ENCODE measurements at places on chromosomes 11 and 22.

DNA sequence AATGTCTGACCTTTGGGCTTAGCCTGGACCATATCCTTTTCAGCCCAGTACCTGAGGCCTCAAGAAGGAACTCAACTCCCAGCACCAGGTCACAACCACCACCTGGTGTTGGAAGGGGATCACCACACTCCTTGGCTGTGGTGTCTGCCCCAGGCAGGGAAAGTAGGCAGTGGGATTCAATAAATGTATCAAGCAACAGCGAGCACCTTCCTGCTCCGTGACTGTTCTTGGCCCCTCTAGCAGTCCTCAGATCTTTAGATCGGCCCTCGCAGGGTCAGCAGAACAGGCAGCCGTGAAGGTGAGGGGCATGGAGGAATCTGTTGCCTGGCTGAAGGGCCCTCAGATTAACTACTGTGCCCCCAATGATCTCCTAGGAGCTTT lies 15.9 kb downstream of the ARFGAP2 start:
- no peak for DNase-seq

DNA sequence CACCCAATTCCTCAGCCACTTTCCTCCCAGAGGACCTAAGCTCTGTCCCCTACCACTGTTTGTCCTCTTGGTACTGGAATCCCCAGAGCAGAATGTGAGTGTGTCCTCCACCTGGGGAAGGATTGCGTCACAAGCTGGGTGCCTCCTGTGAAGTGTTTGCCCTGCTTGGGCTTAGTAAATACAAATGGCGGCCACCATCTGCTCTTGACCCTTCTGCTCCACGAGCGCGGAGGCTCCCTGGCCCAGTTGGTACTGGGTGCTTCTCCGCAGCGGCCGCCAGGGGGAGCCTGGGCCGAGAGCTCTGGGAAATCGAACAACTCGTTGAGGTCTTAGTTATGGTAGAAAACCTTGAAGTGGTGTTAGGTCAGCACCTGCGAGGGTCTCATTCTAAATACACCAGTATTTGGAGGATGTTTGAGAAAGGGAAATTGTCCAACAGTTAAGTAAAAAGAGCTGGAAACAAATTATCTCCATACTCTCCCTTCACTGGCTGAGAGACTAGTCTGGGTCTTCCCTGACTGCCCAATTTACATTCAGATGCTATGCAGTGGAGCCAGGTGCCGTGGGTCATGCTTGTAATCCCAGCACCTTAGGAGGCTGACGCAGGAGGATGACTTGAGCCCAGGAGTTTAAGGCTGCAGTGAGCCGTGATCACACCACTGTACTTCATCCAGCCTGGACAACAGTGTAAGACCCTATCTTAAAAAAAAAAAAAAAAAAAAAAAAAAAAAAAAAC lies 74.6 kb upstream of the TEAD1 start:
- DNase-seq, result peak; percentile 10

DNA sequence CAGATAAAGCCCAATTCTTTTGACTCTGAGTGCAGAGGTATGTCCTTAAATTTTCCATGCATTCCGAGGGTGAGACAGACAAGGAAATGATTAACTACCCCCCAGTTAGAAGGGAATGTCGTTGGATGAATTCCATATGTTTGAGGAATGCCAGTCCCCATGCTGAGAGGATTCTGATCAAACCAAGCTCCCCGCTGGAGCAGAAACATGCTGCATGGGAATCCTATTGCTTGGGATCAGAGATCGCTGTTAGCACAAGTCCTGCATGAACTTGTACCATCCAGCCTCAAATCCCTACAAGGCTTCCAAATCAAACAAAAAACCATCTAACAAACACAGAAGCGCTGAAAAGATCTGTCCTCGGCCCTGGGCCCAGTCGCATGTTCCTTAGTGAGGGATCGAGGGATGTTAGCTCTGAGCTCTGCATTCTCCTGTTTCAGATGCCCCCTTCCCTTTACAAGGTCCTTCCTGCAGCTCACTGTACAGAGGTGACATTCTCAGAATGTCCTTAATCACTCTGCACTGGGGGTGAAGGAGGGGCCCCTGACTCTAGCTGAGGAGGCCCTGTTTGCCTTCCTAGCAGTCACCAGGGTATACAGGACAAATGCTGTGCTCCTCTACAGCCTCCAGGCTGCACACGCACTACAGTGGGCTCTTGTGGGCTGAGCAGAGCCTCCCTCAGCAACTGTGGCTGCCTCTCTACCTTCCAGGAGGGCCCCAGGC lies 353.4 kb downstream of the TENM4 start:
- no peak for DNase-seq

GRCh38 chr22:32013200-32013599 lies 29.9 kb upstream of the SLC5A1 start:
- DNase-seq, result no peak

DNA sequence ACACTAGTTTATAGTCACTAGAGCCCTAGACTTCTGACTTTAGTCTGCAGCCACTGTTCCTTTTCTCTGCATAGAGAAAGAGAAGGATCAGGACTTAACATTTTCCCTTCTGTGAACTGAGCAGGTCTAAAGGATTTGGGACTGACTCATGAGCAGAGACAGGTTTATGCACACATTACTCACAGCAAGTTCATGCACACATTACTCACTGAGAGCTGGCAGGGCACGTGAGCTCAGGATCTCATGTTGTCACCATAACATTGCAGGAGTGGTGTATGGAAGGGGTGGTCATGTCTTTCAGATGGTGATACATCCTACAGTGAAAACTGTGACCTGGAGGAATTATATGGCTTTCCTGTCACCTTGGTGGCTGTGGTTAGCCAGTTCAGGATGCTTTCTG lies 56.4 kb downstream of the CEP164 start:
- no peak for DNase-seq

- no peak for DNase-seq
Observed at GRCh38 chr11:62777389-62777788, 6.2 kb downstream of the TAF6L start.

DNA sequence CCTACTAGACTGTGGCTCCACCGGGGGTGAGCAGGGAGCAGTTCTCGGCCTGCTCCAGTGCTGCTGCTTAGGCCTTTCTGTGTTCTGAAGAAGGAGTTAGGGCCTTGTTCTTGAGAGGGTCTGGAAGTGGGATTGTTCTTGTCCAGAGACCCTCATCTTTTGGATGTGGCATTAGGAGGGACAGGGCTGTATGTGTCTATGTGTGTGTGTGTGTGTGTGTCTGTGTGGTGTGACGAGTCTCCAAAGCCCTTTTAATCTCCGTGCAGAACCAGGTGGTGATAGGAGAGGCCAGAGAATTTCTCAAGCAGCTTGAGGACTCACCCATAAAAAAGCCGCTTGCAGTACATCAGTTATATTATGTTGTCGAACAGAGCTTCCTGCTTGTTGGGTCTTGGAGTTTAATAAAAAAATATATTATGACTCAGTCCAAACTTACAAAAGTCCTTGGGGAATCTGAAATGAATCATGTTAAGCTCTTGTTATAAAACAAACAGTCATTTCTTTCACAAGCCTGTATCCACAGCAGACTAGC lies 196.5 kb downstream of the TENM4 start:
- DNase-seq, result no peak

DNA sequence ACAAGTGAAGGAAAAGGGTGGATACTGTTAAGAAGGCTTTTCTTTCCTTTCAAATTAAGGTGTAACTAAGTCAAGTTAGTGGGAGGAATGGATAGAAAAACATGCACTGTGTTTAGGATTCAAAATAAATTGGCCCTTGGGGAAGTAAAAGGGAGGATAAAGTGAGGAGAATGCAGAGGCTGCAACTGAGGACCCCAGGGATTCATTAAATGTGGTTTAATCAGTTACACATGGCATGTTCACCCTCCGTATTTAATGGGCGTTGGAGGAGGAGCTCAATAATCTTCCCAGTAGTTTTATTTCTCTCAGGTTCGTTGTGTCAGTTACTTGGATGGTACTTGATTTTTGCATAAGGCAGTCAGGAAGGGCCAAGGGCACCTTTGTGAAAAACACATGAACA lies 966.3 kb downstream of the JRKL start:
- no peak for DNase-seq

DNA sequence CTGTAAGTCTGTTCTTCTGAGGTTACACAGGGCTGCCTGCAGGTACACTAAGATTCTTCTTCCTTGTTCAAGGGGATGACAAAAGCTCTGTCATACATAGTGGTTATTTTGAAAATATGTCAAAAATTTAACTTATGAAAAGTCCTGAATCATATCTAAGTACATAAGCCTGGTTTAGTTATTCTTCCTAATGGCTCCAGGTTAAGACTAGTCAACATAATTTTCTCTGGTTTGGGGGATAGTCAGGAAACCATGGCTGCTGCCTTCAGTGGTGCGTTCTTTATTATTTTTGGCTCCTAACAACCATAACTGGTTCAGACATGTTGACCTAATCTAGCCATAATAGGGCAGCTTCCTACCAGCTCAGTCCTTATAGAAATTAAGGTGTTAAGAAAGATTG lies 257.4 kb upstream of the DDI1 start:
- no peak for DNase-seq

DNA sequence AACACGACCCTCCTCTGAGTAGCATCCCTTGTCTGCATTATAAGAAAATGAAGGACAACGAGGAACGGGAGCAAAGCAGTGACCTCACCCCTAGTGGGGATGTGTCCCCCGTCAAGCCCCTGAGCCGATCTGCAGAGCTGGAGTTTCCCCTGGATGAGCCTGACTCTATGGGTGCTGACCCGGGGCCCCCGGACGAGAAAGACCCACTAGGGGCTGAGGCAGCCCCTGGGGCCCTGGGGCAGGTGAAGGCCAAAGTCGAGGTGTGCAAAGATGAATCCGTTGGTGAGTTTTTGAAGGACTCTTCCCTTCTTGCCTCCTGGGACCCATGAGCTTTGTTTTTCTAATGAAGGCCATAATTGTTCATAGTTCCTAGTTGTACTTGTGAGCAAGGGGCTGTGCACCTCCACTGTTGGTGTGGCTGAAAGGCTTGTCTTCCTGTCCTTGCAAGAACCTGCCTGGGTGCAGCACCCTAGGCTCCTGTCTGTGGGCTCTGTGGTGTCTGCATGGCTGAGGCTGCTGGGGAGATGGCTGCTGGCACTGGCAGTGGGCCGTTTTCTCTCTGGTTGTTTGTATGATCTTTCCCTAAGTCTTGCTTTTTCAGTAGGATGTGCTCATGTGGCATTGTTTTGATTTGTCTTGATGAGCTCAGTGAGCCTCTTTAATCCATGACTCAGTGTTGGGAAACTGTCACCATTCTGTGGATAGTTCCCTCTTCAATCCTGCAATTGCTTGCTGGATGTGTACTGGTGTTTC lies 10.1 kb downstream of the DGCR8 start:
- DNase-seq, result no peak

DNA sequence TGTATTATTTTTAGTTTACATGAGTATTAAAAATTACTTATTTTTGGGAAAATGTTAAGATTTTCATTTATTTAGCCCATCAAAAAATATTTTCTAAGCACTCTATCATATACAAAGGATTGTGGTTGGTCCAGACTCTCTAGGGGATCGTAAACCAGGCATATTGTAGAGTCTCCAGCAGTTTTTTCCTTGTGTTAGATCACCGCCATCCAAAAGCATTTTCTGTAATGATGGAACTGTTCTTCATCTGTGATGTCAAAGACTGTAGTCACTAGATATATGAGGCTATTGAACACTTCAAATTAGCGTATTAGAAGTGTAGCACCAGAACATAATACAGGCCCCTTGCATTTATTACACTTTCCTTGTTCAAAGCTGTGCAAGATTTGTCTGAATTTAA lies 154.9 kb downstream of the SBF2 start:
- no peak for DNase-seq

DNA sequence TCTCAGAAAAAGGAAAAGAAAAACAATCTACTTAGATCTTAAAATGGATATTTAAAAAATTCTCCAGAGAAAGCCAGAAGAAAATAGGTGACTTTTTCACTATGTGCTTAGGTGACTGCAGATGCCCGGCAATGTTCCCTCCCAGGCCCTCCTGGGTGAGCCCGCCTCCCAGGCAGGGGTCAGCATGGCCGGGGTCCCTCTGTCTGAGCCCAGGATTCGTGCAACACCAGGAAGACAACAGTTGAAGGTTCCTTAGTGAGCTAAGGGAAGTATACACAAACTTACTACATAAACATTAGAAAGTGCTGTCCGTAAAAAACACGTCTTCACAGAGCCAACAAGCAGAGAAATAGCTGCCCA lies 11.6 kb downstream of the MAPK8IP2 start:
- DNase-seq, result no peak

GRCh38 chr11:128511712-128512111 lies 75.6 kb downstream of the ETS1 start:
- DNase-seq, result no peak

GRCh38 chr11:18064450-18065054 lies 18.5 kb upstream of the TPH1 start:
- no peak for DNase-seq

DNA sequence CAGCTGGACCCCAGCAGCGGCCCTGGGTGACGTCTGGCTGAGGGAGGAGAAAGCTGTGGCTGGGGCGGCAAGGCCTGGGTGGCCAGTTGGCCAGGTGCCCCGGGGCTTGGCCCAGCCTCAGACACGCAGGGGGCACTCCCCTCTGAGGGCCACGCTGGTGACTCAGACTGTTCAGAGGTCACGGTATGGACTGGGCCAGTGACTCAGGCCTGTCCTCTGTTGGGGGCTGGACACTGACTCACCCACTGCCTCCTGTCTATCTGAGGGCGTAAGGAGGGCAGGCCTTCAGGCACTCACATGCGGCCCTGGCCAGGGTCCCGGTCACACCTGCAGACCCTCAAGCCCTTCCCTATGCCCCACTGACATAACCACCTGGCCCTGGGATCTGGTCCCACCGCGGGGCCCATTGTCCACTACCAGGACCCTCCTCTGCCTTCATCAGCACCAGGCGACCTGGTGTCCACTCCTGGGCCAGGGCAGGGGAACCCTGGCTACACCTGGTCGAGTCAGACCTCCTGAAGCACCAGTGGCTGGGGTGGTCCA lies 3.7 kb upstream of the MUC5AC start:
- no peak for DNase-seq

GRCh38 chr11:125773516-125773915 lies 5.1 kb downstream of the PATE2 start:
- DNase-seq, result no peak

Measured in activated CD4-positive, CD25-positive, alpha-beta regulatory T cell treated with anti-CD3 and anti-CD28 coated beads, Interleukin-2, amount 50 U/mL, for 16 hours (primary cell).